ENCODE measurements at places on chromosomes 4 and X.

DNA sequence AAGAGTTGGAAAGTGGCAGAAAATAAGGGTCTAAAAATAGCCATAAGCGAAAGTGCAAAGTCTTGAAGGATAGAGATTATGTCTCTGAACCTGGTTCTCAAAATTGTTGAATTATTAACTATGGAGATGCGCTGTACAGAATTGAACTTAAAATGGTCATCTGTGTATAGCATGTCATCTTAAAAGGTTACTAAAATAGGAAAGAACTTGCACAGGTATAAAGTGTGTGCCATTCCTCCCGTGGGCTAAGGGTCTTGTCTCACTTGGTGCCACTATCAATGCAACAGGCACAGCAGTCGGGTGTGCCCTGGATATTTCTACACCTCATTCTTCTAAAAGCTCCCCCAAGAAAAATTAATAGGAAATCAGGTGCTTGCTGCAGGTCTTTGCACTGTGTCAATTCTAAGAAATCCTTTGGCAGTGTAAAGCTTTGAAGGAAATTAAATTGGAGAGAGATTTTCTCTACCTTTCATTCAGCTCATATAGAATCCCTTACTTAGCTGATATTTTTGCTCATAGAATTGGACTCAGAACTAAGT lies 2.4 kb downstream of the SORBS2 start:
- DNase-seq = no peak

DNA sequence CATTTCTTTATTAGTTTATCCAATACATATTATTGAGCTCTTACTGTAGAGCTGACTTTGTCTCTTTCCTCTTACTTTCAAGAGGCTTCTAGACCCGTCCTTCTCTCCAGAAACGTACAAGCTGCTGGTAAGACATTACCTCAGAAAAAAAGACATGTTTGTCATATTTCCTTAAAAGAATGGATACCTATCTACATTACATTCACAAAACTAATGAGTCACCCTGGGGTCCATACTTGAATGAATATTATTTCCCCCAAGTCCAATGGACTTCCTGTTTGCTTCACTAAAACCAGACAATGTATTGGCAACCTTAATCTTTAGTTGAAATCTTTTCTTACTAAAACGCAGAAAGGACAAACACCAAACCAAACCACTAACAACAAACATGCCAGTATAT lies 176.5 kb upstream of the CLNK start:
- no peak for DNase-seq

DNA sequence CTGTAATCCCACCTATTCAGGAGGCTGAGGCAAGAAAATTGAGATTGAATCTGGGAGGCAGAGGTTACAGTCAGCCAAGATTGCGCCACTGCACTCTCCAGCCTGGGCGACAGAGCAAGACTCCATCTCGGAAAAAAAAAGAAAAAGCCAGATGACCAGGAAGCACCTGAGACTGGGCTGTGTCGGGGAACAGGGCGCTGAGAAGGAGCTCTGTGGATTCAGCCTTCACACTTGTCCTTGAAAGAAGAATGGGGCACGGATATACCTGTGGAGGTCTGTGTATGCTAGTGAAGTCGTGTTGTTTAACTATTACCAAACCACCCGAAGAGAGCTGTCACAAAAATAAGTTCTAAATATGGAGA lies 39.3 kb upstream of the TADA2B start:
- DNase-seq = no peak

- DNase-seq = no peak
These were observed 174.0 kb upstream of the ANXA3 start for GRCh38 chr4:78377555-78377954.

- no peak for DNase-seq
These were observed 46.7 kb downstream of the C4orf46 start for GRCh38 chr4:158624889-158625478.

GRCh38 chr4:150002561-150002960 lies 75.7 kb upstream of the DCLK2 start:
- no peak for DNase-seq

DNA sequence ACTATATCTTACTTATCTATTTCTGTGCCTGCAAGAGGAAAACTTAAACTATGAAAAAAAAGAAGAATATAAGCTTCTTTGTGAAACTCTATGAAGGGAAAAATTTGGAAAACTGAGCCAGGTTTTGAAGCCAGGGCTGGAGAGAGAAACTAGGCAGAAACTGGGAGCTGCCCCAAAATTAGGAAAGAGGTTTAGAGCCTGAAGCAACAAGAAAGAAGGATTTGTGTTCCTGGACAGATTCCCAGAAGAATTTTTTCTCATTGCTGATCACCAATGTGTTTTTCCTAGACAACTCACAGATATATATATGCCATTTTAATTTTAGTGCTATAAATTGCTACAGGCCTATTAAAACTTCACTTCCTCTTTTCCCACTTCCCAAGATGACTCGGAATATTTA lies 245.0 kb upstream of the GEMIN8 start:
- no peak for DNase-seq

- DNase-seq = no peak
These were observed 443.7 kb upstream of the ATOH1 start for GRCh38 chr4:93384887-93385286.

DNA sequence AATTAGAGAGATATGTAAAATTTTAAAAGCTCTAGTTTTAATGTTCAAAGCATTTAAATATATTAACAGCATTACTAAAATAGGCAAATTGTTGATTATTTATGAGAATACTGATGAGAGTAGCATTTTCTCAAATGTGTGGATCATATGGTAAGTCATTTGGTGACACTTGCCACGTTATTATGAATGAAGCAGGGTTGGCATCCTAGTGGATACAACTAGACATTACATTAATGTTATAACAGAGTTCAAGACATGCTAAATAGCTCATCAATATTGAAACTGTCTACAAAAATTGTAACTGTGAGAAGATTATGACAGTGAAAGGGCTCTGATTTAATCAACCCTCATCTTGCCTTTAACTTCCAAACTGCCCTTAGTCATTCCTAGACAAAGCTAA lies 171.1 kb downstream of the PDGFC start:
- no peak for DNase-seq

DNA sequence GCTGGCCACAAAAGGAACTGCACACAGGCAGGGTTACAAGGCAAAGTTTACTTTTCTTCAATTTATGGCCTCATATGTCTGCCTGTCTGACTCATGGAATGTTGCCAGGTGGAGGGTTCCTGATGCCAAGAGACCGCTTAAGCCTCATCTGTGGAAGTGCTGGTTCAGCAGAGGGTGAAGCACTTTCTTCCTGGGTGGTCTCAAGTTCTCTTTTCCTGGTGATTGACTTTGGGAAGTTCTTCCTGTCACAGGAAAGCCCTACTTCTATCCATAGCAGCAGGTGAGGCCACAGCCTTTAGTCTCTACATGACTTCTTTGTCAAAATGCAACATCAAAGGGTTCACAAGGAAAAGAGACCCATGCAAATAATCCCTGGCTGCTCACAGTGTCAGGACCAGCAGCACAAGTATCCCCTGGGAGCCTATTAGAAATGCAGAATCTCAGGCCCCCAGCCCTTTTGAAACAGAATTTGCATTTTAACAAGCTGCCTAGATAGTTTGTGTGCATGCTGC lies 81.4 kb upstream of the IGFBP7 start:
- no peak for DNase-seq

DNA sequence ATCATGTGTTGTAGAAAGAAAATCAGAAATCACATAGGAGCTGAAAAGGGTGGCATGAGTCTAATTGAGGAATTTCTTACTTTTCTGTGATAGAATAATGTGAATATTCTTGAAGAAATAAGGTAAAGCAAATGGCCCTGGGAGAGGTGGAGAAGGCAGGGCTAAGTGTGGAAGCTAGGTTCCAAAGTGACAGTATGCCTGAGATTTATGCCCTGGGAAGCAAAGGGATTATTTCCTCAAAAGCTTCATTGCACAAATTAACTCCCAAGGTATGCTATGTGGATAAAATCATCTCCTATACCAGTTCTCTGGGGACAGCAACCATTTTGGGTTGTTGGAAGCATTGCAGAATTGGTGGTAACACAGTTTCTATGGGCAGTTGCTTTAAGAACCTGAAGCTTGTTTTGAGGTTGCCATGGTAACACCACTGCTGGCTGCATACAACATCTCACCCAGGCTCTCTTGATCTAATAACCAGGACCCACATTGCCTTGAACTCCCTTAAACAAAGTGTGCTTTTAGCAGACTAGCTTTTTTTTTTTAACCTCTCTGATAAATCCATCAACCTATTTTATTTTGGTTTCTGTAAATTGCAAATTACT lies 21.0 kb downstream of the MAOA start:
- DNase-seq = no peak

DNA sequence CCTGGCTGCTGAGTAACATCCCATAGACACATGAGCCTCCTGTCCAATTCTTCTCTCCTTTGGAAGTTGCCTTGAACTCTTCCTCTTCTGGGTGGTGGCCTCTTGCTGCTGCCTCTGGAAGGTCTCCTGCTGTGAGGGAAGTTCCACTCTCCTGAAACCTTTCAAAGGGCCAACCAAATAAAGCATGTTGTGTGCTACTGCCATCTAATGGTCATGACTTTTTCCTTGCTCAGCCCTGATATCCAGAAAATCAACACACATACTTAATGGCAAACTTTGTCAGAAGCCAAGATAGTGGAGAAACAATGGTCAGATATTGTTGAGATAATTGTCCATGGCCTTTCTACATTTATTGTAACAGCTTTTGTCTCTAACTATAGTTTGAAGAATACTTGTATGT lies 19.1 kb upstream of the ZXDA start:
- DNase-seq = no peak

DNA sequence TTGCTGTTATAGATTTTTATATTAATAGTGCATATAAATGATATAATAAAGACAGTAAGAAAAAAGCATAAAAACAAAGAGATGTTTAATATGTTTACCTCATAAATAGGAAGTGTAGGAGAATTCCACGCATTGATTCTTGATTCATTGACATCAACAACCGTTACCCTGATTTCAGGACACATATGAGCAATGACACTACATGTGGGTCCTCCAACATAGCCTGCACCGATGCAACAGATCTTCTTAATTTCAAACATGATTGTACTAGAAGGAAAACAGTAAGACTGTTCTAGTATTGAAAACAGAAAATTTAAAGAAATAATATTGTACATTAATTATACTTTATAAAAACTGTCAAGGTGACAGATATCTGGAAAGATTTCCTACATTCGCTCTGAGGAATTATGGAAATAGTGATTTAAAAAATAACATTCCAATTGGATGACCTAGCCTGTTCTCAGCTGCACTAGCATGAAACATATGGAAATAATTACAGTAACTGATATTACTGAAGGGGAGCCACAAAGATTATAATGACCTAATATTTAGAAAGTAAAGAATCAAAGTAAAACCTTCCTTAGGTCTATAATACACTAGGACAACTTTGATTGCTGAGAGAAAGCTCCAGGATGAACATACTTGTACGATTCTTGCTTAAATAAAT lies 5.9 kb downstream of the UGDH start:
- DNase-seq = no peak

- DNase-seq = no peak
These were observed 136.7 kb upstream of the MAMLD1 start for GRCh38 chrX:150226223-150226965.

DNA sequence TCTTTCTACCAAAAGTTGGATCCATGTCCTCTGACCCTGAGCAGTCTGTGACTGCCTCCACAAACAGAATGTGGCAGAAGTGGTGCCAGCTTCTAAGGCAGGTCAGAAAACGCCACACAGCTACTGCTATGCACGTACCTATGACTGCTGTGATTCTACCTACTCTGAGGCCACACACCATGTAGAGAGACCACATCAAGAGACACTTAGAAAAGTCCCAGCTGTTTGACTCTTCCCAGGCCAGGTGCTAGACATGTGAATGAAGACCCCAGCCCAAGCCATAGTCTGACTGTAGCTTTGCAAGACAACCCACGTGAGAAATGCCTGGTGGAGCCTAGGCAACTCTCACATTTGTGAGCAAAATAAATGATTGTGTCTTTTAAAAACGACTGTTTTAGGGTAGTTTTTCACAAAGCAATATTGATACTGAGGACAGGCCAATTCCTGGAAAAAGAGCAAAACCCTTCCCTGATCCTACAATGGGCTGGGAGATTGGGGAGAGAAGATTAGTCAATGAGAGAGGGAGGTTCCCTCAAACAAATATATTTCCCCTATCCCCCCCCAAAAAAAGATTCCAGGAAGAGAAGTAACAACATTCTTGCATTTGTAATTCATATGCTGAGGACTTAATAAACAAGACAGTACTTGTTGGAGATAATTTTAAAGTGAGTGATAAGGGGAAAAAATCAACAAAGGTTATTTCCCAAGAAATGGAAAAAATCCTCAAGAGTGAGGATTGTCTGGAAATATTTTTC lies 33.3 kb downstream of the FRYL start:
- DNase-seq = no peak

DNA sequence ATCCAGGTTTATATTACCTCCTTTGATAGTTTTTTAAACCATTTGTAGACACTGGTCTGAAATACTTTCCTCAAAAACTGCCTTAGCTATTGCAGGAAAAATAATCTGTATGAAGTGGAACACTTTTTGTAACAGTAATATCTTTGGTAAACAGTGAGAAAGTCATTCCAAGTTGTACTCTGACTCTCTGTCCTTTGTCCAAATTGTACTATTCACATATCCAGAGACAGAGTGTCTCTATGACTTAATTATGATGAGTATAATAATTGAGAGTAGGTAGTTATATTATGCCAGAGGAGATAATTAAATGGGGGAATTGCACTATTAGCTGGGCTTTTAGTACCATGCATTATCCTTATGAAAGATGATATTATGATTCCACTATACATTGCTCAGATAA lies 112.6 kb upstream of the LCORL start:
- no peak for DNase-seq

- DNase-seq = no peak
These were observed 30.6 kb downstream of the FAM241A start for GRCh38 chr4:112175840-112176239.

GRCh38 chr4:86338989-86339388 lies 20.9 kb downstream of the MAPK10 start:
- no peak for DNase-seq

GRCh38 chr4:94412019-94412657 lies 39.6 kb upstream of the PDLIM5 start:
- DNase-seq = no peak

DNA sequence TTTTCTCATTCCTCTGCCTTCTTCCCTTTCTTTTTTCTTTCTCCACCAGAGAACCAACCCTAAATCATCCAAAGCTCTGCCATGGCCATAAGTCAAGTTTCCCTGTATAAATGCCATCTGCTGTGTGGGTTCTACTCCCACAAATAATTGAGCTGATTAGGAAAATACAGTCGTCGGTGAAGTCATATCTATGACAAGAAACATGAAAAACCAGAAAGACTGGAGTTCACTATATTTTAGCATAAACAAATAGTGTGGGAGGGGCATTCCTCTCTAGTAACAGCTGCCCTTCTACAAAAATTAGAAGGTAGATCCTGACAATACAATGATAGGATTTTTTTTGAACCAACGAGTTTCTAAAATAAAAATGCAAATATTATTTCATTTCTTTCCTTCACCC lies 48.8 kb downstream of the SPOCK3 start:
- DNase-seq = no peak

- no peak for DNase-seq
These were observed 365.5 kb downstream of the PCDH7 start for GRCh38 chr4:31085689-31086088.

GRCh38 chr4:98452091-98452490 lies 190.9 kb downstream of the RAP1GDS1 start:
- DNase-seq = no peak

GRCh38 chr4:122946142-122946541 lies 23.7 kb upstream of the NUDT6 start:
- no peak for DNase-seq

GRCh38 chrX:134885336-134886001 lies 105.3 kb upstream of the SMIM10 start:
- DNase-seq = no peak

- DNase-seq = no peak
These were observed 820.8 kb upstream of the GRIA3 start for GRCh38 chrX:122363112-122363795.

GRCh38 chrX:17860811-17861488 lies at the start of gene RAI2:
RAI2 (minus strand) TSS chrX:17861298; CDS start chrX:17802010, 59,288 bp downstream.
- DNase-seq = no peak

All from nucleus accumbens (tissue), 56 donors.